ENCODE measurements at places on chromosomes 6 and 20. TPM values are rescaled to one million over a fixed set of nuclear protein-coding genes. Genes with fewer than 3 reads are reported as not detected.
A peak's percentile ranks its signal among the peaks of the same experiment; 100 is the strongest.

GRCh38 chr6:138520463-138520862 is 21.2 kb upstream of the NHSL1 start:
- DNase-seq, result no peak

The MRAP2 gene
- 5.6 TPM for total RNA-seq

- peak; percentile 64 for DNase-seq
Measured at GRCh38 chr20:63230800-63231268, 4.9 kb upstream of the BIRC7 start.

DNA sequence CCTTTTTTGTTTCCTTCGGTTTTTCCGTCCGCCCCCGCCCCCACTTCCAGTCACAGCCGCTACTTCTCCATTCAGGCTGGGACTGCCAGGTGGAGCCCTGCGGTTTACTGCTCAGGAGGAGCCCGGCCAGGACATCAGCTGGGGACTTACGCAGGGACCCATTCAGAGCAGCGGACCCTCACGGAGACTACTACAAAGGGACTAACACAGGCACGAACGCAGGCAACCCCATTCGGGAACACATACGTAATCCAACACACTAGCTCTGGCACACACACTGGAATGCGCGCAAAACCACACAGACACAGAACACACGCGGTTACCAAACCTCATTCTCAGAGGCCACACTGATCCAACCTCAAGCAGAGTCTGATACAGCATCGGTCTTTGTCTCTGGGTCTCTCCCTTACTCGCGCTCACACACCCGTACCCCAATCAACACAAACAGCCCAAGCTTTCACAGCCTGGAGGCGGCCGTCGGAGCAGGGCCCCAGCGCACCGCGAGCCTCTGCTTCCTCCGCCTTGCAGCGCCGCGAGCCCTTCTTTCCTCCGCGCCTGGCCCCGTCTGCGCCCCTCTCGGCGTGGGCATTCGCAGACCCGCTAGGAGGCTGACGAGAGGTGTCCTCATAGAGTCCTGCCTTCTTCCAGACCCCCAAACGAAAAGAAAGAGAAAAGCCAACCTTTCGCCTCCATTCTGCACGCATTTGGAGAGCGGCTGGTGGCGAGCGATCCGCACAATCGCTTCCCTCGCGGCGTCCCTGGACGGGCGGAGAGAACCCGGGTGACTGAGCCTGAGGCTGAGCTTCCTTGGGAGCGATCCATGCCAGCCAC is 1.1 kb upstream of the SLC32A1 start:
- no peak for DNase-seq

- no peak for DNase-seq
Measured at GRCh38 chr6:5243069-5243468, 17.7 kb downstream of the LYRM4 start.

The PTK6 gene
- total RNA-seq, result 2.8 TPM

The DBNDD2 gene
- 15.5 TPM for total RNA-seq

All from urinary bladder (tissue), 4 donors.